ENCODE measurements at places on chromosomes 5 and 9.

DNA sequence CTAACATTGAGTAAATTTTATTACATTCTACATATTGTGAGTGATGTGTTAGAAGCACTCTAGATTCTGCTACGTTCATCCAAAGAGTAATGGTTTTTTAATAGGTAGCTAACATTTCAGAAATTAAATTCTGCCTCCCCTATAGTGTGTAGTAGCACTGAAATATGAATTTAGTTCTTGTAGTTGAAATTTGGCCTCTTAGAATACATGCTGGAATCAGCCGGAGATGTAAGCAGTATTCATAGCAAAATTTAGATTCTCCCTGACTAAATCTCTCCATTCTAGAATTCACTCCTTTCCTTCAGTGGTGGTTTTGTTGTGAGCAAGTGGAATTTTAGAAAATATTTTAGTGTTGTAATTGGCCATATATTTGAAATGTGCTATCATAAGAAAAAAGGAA, 799.9 kb upstream of the CDH10 start:
- no peak for DNase-seq

DNA sequence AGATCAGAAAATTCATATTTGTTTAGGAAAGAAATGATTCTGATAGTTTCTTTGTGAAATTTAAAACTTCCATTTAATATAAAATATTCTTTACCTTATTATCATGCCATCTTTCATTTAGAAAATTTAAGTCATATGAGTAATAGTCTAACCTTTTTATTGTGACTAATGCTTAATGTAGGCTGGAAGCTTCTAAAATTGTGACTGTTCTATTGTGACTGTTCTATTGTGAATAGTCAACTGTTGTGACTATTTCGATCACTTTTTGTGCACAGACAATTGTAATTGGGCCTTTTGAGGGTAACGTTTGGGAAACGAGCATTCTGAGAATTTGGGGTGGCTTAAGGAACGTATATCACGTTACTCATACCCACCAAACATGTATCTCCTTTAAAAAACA, 100.0 kb downstream of the PARP8 start:
- no peak for DNase-seq

GRCh38 chr9:114317665-114318357, 5.1 kb upstream of the ORM1 start:
- DNase-seq = no peak

GRCh38 chr9:115046199-115046598, 71.8 kb downstream of the TNC start:
- DNase-seq = no peak

DNA sequence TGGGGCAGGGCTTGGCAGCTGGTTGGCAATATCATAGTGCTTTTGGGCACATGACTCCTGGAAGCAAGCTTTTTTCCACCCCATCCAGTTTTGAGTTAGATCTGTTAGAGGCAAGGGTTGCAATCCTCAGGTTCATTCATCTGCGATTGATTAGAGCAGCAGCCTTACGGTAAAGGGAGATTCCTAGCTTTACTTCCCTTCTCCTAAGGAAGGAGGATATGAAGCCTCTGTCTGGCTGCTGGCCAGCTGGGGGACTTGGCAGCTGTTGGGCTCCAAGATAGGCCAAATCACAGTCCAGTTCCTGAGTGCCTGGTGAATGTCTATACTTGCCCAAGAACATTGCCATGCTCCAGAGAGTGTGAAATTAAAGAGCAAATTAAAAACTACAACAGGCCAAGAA, 113.4 kb upstream of the CCNH start:
- DNase-seq = no peak

GRCh38 chr5:132471944-132472343, 18.6 kb downstream of the IRF1 start:
- peak; percentile 12 for DNase-seq

Data from femur (tissue), 1 donor.